GDM1 (cell line): ENCODE measurements at places on chromosomes 7 and 10.

DNA sequence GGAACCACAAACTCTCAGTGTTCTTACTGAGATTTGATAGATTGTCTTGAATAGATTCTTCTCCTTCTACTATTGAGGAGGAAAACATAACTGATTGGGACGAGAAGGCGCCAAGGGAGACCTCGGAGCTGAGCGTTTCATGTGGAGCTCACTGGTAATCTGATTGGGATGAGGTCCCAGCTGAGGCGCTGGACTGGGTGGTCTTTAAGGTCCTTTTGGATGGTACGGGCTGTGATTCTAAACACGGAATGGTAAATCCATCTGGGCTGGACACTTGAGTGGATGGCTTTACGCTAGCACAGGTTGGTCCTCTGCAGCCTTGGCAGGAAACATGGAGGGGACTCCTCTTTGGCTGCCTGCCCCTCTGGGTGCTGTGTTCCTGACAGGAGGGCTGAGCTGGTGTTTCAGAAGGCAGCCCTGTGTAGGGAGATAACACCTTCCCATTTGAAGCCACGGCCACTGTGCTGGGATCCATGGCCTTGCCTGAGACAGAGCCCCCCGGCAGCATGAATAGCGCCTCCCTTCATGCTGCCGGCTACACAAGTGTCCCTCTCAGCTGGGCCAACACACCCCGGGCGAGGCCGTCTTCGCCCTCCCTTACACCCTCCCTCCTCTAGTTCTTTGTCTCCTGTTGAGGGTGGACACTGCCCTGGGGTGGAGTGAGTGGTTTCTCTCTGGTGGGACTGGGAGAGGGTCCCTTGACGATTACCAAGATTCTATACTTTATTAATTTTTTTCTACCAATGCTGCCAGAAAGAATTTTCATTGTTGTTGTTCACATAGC is 203.2 kb upstream of the SHH start:
- no peak for DNase-seq

DNA sequence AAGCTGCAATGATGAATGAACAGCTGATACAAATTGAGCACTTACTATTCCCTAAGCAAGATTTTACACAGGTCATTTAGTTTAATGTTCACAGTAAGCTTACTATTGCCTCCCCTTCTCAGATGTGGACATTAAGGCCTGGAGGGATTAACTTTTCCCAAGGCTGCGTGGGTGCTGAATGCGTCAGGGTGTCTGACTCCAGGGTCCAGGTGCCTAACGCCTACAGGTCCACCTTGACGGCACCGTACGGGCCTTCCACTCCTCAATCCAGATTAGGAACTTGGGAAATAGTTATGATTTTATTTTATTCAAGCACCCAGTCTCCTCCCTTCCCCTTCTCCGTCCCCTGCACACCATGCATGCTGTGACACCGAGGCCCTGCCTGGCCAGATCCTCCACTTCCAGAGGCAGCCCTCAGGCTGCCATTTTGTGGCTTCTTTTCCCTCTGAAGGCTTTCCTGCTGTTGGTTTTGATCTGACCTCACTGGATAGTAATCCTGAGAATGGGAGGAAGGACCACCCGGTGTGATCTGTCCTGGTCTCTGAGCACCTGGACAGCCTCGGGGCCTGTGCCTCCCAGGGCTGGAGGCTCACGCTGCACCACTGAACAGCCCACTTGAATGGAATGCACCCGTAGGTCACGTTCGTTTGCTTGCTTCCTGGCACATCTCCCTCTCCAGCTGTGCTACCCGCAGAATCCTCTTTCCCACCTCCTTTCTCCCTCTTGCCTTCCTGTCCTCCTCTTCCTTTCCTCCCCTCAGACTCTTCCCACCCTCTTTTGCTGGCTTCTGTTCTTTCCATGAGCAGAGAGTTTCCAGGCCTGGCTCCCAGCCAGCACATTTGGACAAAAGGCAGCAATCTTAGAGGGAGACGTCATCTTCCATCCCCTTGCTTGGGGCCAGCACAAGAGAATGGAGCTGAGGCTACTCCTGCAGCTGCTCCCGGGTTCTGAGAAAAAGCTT is 14.4 kb downstream of the DENND2A start:
- DNase-seq: no peak

GRCh38 chr7:132269718-132270117 is 306.6 kb downstream of the PLXNA4 start:
- no peak for DNase-seq

GRCh38 chr7:104955276-104955675 is 58.7 kb upstream of the KMT2E start:
- no peak for DNase-seq

GRCh38 chr7:18566829-18567228 is 71.3 kb downstream of the HDAC9 start:
- DNase-seq: no peak

DNA sequence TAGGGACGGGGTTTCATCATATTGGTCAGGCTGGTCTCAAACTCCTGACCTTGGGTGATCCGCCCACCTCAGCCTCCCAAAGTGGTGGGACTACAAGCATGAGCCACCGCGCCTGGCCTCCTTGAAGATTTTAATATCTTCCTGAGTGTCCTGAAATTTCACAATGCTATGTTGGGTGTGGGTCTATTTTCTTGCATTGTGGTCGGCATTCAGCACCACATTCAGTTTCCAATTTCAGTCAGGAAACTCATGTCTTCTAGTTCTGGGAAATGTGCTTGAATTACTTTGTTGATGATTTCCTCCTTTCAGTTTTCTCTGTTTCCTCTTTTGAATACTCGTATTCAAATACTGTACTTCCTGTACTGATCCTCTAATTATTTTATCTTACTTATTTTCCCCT is 49.3 kb upstream of the IL6 start:
- no peak for DNase-seq
